ENCODE measurements at places on chromosomes 3 and 15.
A peak's percentile ranks its signal among the peaks of the same experiment; 100 is the strongest.

- no peak for ATAC-seq
Measured at GRCh38 chr3:142087676-142088075, 61.7 kb downstream of the TFDP2 start.

DNA sequence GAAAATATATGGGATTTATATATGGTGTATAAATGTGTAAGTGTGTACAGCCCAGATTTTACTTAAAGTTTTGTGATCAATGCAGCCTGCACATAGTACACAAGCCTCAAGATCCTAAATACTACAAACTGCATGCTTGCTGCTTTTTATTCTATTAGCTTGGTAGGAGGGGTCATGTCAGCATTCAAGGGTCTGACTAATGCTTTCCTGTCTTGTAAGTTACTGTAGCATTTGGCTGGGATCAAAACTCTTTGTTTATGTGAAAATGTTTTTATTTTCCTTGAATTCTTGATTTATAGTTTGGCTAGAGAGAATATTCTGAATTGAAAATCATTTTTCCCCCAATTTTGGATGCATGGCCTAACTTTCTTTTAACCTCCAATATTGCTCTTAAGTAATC, 370.9 kb downstream of the NSUN3 start:
- ATAC-seq: no peak

GRCh38 chr3:6861625-6862000, 698 bp downstream of the GRM7 start:
- ATAC-seq: no peak

DNA sequence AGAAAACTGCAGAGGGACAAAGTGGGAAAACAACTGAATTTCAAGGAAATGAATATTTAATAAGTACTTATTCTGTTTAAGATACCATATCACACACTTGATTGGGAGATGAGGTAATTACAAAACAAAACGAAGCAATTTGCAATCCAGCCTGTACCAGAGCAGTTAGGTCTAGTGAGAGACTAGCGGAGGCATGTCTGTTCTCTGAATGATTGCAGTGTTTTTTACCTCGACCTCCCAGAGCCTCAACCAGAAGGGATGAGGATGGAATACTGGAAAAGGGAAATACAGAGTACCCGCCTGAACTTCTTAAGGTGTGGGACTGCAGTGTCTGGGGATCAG, 59.5 kb downstream of the PIK3CB start:
- no peak for ATAC-seq

GRCh38 chr3:173732237-173732636, 334.7 kb downstream of the NLGN1 start:
- ATAC-seq: no peak

DNA sequence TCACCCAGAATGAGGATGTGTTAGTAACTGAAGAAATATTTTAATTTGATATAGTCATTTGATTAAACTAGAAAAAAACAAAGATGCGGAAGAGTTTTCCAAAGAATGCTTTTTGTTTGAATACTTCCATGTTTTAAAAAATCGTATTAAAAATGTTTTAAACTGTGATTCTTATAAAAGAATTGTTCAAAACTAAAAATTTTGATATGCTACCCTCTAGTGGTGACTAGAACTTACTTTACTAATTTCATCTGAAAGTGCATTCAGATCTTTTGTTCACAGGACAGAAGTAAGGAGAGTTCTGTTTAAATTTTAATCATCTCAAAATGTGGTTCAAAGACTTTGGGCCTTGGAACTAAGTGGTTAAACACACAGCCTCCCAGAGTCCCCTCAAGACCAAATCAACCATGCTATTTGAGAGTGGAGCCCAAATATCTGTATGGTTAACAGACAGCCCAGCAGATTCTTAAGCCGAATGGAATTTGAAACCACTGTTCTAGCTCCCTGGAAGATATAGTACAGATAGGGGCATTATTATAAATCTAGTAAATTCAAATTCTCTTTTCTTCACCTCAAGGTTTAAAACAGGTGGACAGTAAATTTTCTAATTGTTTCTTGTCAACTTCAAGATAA, 45.2 kb upstream of the SYNPR start:
- no peak for ATAC-seq

GRCh38 chr15:76930831-76931396, 635 bp upstream of the RCN2 start:
- no peak for ATAC-seq

DNA sequence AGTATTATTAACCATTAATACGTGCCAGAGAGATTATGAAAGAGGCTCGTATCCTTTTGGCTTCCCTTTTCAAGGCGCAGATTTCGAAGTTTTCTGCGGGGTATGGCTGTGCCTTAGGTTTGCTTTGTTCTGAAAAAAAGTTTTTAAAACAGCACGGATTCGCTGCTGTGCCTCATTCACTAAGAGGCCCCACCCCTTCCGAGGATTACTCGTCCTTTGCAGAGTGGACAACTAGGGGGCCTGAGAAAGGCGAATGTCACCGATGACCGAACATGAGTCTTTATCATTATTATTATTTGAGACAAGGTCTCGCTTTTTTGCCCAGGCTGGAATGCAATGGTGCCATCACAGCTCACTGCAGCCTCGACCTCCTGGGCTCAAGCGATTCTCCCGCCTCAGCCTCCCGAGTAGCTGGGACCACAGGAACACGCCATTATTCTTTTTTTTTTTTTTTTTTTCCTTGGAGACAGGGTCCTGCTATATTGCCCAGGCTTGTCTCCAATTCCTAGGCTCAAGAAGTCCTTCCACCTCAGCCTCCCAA, 684 bp upstream of the RPS27L start:
- ATAC-seq: peak; percentile 67

- ATAC-seq: no peak
Measured at GRCh38 chr15:34297059-34297458, 40.5 kb downstream of the SLC12A6 start.

GRCh38 chr15:49115062-49115461, 40.3 kb downstream of the COPS2 start:
- ATAC-seq: no peak

DNA sequence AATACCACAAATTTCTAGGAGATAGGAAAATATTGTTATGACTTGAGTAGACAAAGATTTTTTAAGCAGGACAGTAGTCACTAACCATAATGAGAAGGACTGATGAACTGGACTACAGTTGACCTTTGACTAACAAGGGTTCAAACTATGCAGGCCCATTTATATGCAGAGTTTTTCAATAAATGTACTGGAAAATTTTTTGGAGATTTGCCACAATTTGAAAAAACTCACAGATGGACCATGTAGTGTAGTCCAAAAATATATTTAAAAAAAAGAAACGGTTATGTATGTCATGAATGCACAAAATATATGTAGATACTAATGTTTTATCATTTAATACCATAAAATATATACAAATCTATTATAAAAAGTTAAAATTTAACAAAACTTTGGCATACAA, 151.8 kb downstream of the LRRN1 start:
- ATAC-seq: no peak

- peak; percentile 60 for ATAC-seq
Measured at GRCh38 chr3:48503401-48504050, 448 bp downstream of the SHISA5 start.

GRCh38 chr3:197380786-197381185, 82.4 kb upstream of the DLG1 start:
- ATAC-seq: no peak

GRCh38 chr3:187629711-187630110, 40.5 kb downstream of the SST start:
- ATAC-seq: no peak

DNA sequence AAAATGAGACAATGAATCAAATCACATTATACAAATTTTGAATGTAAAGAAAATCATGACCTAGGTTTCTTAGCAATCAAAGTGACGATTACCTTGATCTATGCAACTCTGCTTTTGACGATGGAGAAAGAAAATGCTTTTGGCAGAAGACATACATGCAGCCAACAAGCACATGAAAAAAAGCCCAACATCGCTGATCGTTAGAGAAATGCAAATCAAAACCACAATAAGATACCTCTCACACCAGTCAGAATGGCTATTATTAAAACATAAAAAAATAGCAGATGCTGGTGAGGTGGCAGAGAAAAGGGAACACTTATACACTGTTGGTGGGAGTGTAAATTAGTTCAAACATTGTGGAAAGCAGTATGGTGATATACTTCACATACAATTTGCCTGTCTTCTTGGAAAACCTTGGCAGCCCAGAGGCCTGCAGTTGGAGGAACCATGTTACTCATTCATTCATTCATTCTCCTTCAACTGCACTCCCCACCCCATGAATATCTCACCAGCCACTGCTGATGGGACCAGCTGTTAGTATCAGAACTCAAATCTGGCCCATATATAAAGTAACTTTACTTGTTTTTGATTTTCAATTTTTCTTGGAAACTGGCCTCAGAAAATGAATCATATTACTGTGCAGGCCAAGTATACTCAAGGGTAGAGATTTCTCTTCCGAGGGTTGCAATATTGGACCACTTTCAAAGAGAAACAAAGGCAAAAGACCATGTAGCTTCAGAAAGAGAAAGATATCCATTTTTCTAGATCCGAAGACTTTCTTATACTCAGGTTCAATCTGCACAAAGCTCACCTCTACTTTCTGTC, 358.6 kb upstream of the ARHGEF26 start:
- ATAC-seq: no peak

GRCh38 chr3:183920416-183920815, 35.7 kb upstream of the PARL start:
- no peak for ATAC-seq

DNA sequence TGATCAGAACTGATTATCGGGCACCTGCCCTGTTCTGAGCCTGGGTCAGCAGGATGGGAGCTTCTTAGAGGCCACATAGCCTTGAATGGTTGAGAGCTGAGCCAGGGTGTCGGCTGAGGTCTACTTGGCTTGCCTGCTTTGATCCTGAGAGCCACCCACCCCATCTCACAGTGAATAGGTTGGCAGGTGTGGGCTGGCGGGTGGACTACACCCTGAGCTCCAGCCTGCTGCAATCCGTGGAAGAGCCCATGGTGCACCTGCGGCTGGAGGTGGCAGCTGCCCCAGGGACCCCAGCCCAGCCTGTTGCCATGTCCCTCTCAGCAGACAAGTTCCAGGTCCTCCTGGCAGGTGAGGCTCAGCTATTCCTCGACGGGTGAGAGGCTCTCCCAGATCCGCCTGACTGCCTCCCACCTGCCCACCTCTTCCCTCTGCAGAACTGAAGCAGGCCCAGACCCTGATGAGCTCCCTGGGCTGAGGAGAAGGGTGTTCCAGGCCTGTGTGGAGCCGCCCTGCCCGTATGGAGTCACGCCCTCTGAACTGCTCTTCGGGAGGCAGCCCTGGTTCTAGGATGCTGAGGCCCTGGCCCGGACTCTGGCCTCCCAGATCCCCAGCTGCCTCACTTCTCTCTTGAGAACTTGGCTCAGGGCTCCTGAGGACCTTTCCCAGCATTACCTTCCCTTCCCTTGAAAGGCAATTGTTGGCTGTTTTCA, 3.8 kb downstream of the COMMD4 start:
- no peak for ATAC-seq

- ATAC-seq: no peak
Measured at GRCh38 chr3:55441499-55441898, 45.6 kb downstream of the WNT5A start.

DNA sequence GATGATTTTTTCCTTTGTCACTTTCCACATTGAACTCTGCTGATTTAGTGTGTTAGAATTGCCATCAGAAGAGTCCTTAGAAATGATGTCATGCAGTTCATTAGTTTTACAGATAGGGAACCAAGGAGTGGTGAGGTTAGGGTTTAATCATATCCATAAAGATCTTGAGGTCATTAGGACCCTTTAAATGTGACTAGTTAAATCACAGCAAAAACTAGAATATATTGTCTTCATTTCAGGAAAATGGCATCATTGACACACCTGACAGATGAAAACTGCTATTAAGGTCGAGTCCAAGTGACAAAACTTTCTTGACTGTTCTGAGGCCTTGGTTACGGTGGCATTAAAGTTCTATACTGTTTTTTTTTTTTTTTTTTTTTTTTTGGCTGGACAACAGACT, 50.5 kb downstream of the MBNL1 start:
- ATAC-seq: no peak

DNA sequence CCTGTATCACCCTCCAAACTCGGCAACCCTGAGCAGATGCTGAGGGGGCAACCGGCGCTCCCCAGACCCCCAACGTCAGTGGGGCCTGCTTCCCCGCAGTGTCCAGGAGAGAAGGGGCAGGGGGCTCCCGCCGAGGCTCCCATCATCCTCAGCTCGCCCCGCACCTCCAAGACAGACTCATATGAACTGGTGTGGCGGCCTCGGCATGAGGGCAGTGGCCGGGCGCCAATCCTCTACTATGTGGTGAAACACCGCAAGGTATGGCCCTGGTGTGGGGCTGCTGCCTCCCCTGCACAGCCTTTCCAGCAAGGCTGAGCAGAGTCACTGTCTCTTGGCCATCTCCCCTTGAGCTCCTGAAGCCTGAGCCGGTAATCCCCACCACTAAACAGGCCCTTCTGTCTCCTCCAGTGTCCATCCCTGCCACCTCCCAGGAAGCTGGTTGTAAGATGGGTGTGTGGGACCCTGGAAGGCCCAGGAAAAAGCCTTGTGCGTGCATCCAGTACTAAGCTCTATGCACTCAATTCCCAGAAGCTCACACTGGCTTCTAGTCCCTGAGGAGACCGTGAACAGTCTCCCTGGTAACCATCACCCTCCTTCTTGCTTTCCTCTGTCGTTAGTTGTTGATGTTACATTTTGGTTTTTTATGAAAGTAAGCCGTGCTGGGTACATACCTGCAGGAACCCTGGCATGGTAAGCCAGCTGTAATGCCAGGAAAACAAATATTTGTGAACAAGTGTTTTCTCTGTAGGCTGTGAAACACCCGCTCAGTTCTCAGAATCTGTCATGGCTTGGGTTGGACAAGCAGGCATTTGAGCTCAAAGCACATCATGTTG, 63.3 kb downstream of the BOC start:
- no peak for ATAC-seq

All from gastroesophageal sphincter (tissue), 4 donors.